Bronchial epithelial cell (primary cell): ENCODE measurements at places on chromosomes 1 and 21.

DNA sequence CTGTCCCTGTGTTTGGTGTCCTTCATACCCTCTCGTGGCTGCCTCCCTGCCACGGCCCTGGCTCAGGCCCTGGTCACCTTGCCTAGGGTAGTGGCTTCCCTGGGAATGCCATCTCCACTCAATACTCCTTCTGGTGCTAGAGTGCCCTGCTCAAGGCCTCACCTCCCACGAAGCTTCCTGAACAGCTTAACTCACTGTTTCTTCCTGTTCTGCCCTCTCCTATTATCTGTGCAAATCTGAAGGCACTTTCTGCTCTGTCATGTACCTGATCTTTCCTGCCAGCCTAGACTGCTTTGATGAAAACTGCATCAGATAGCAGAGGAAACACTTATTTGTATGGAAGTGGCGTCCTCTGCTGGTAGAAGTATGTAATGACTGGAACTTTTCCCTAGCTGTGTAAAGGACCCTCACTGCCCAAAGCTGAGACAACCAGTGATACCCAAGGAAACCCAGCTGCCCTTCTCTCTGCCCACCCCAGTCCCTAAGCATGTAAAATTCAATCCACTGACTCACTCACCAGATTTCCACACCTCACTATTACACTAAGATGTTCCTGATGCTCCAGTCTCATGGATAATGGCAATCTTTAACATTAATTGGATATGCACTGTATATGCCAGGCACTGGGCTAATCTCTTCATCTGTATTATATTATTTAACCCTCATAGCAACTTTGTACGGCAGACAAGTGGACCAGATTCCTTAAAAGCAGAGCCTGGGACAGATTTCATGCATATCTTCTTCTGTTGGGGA lies 36.2 kb upstream of the BTG2 start:
- peak; percentile 73 for DNase-seq

- DNase-seq: no peak
Observed at GRCh38 chr1:203011582-203011981, 4.4 kb downstream of the TMEM183A start.

GRCh38 chr1:115546846-115547245 lies 94.9 kb upstream of the VANGL1 start:
- DNase-seq: peak; percentile 44

DNA sequence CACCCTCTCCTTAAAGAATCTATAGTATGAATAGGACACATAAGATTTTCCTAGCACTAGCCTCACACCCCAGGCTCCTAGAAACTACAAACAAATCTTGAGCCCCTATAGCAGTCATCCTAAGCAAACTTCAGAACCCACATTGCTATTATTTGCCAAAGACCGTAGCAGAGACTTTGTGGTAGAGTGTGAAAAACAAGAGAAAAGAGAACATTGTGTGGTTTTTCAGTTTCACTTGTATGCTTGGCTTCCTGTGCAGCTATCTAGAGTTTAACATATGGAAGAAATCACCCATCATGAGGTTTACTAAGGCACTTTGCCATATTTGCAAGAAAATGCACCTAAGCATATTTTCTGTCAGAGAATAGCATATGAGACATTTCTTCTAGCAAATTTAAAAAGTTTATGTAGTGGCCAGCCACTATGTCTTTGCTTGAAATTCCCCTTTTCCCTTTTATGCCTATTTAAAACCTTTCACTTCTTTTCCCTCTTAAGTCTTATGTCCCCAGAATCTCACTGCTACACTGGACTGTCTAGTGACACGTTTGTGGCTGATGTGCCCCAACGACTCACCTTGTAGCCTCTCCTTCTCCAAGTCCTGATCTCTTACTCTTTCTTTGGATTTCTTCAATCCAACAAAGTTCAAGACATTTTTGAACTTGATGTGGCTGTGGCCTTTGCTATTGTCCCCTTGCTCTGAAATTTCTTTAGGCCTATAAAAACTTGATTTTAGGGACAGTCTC lies 25.6 kb downstream of the CCDC190 start:
- no peak for DNase-seq

DNA sequence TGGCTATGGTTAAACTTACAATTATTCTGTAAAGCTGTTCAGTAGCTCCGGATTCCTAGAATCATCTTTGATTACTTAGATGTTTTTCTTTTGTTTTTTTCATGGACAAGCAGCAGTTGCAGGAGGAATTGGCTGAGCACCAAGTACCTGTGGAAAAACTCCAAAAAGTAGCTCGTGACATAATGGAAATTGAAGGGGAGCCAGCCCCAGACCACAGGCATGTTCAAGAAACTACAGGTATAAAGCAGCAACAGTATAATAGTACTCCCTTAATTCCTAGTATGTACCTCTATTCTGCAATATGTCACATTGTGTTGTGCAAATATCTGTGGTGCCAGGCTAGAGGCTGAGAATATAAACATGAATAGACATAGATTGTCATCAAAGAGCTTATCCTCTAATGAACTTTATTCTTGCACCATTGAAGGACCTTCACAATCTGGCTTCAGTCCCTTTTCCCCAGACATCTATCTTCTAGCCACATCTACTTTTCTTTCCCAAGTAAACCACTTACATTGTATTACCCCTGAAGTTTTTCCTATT lies 132.3 kb upstream of the BMP8A start:
- DNase-seq: no peak

DNA sequence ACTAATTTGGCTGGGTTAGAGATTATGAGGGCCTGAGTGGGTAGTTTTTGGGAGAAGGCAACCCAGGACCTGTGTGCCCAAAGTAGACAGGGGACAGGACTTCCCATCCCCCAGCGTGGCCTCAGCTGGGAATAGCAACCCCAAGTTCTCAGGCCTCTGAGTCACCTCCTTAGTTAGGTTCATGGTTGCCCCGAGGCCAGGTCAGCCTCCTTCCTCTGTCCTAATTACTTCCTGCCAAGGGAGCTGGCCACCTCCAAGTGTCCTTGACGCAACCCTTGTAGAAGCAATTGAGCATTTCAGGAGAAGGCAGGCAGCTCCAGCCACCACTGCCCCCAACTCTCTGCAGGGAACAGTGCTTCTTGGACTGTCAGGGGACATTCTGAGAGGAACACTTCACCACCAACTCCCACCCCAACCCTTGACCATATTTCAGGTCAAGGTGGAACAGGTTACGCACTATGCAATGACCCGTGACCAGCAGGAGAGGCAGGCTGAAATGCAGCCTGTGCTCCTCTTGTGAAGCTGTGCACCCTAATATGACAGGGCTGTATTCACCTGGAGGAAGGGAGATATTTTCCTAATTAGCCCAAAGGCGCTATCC lies 5.1 kb upstream of the NT5C1A start:
- DNase-seq: no peak

DNA sequence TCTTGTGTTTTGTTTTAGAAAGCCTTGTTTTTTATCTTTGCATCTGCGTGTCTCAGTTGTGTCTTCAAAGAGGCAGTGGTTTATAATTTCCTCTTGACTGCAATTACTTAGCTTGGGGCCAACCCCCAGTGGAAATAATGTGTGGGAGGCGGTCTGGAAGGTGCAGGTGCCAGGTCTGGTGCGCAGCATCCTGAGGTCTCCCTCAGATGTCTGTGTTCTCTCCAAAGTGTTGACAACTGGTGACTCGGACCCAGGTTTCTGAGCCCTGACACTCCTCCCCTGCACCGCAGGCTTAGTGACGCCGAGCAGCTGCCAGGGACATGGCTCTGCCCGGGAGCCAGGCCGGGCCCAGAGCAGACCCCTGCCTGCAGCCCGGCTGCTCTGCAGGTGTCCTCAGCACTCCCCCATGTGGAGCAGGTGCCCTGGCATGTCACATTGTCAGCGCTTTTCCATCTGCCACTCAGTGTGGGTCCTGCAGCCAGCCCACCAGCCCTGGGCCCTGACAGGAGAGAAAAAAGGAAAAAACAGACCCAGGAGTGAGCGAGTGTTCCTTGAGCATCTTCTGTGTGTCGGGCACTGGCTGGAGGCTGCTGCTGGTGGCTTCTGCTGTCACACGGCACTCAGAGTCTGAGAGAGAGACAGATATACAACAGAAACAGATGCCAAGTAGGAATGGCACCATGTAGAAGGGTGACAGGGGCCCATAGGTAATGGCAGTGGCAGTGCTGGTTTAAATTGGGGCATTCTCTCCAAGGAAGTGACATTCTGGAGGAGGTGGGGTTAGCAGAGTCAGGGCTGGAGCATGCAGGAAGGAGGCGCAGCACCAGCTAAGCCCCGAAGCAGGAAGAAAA lies 24.8 kb upstream of the SELENON start:
- no peak for DNase-seq

DNA sequence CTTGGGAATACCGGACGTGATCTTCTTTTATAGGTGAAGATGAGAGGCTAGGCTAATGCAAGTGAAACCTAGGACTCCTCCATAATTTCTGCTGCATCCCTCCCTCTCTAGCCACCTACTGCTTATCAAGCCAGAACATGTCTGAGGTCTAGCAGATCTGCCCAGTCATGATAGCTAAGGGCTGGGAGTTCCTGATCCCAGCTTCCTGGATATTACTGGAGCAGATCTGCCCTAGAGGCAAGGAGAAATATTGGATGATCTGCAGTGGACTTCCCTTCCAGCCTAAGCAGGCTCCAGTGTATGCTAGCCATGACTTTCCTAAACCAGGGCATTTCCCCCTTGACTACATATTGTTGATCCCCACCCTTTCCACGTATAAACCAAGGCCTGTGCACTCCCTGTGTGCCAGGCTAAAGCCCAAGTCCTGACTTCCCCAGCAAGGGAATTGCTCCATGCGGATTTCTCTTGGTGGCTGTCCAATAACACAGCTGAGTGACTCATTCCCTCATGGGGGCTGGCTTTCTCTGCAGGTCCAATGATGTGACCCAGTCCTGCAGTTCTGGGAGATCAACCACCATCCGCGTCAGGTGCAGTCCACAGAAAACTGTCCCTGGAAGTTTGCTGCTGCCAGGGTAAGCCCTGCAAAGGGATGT lies 15.5 kb upstream of the SARS1 start:
- peak; percentile 98 for DNase-seq

DNA sequence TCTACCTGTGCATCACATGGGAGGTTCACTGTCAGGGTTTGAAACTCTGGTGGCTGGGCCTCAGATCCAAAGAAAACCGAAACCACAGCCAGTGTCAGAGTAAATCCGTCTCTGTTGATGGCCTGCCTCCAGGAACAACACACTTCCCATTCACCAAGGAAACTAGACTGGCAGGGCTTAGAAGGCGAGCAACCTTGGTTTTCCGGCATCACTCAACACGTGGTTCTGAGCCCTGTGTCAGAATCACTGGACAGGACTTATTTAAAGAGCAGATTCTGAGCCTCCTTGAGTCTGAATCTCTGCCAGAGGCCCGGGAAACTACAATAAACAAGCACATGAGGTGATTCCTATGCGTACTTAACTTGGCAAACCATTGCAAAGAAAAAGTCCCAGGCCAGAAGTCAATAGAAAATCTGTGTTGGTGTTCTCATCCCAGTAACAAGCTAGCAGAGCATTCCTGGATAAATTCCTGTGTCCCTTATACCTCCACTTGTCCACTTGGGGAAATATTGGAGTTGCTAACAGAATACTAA lies 70.0 kb downstream of the KCTD3 start:
- peak; percentile 22 for DNase-seq

DNA sequence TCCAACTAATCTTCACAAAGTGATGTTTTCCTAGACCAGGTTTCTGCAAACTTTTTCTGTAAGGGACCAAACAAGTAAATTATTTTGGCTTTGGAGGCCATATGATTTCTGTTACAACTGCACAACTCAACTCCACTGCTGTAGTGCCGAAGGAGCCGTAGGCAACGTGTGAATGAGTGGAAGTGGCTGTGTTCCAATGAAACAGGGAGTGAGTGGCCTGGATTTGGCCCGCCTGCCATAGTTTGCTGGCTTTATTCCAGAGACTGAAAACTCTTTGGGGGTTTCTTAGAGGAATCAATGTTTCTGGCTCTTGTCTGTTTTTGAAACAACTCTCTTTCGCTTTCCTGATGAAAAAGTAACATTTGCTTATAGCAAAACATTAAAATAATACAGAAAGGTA lies 12.6 kb upstream of the ACTL8 start:
- DNase-seq: no peak

GRCh38 chr1:99474350-99474893 lies 171.5 kb upstream of the PALMD start:
- DNase-seq: no peak

DNA sequence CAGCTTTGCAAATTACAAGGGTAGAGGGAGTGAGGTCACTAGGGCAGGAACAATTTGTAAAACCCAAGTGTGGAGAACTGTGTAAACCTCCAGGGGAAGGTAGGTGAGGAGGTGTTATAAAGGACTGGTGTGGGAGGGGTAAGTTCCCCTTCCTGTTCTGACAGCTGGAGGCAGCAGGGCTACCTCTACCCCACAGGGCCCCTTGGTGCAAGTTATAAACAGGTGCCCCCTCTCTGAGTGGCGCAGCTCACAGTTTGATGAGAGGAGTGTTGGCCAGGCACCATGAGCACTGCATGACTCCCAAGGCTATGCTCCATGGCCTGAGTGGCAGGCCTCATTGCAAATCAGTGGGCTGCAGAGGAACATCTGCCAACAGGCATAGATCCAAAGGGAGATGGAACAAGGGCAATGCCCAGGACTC lies 41.0 kb downstream of the MFSD2A start:
- DNase-seq: no peak

- DNase-seq: no peak
Observed at GRCh38 chr1:39695016-39695415, 3.8 kb upstream of the HPCAL4 start.

GRCh38 chr1:209107535-209107934 lies 476.0 kb upstream of the CAMK1G start:
- DNase-seq: no peak

GRCh38 chr1:53304527-53304926 lies 23.3 kb downstream of the LRP8 start:
- no peak for DNase-seq

DNA sequence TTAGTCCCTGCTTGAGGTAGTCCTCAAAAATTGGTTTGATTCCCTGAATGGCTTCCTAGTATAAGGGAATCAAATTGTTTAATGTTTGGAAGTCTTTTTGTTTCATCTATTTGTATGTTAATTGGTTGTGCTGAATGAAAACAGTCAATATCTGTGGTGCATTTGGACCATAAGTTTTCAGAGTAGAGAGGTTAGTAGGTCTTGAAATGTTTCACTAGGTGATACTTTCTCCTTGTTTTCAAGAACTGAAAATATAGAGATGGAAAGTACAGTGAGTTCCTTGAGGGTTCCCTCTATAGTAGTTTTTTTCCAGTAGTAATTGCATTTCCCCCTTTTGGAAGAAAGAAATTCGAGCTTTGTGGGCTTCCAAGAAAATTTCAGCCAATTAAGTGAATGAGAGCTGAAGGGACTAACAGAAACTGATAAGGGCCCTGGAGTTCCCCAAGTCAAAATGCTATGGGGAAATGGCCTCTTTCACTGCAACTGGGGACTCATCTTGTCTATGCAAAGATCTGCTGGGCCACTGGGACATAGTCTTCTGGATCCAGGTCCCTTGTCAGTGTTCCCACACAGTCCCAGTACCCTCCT lies 18.6 kb upstream of the CEP350 start:
- DNase-seq: no peak

GRCh38 chr1:19949016-19949415 lies 25.6 kb upstream of the PLA2G2E start:
- DNase-seq: peak; percentile 95
